CD4-positive, alpha-beta T cell treated with Interleukin-4 for 4 hours (primary cell): ENCODE measurements at places on chromosomes 12 and 14.

- peak; percentile 79 for DNase-seq
Measured at GRCh38 chr12:8996682-8997405, 7.5 kb downstream of the KLRG1 start.

DNA sequence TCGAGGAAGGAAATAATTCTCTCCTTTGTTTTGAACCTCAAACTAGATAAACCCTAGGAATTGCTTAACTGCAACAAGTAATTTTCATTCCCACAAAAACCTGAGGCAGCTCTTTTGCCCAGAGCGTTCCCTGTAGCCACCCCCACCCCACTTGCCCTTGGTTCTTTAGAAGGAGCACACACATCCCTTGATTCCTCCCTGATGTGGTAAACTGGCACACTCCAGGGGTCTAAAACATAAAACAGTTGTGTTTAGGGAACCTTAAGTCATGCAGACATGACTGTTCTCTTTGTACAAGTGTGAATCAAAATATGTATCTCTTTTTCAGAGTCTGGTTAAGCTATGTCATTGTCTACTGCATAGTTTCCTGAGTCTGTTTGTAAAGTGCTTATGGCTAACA lies 14.0 kb downstream of the MAPK1IP1L start:
- DNase-seq = no peak

DNA sequence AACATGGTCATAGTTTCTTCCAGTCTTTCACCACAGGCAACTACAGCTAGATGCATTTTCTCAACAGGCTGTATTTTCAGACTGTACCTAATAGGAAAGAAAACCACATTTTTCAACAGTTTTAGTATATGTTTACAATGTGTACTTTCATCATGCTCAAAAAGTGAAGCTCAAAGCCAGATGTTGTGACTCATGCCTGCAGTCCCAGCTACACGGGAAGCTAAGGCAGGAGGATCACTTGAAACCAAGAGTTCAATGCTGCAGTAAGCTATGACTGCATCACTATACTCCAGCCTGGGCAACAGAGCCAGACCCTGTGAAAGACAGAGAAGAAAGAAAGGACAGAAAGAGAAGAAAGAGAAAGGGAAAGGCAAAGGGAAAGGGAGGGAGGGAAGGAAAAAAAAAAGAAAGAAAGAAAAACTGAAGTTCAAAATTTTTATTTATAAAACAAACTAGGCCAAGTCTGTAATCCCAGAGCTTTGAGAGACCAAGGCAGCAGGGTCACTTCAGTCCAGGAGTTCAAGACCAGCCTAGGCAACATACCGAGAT lies 25.5 kb downstream of the GXYLT1 start:
- DNase-seq = no peak

DNA sequence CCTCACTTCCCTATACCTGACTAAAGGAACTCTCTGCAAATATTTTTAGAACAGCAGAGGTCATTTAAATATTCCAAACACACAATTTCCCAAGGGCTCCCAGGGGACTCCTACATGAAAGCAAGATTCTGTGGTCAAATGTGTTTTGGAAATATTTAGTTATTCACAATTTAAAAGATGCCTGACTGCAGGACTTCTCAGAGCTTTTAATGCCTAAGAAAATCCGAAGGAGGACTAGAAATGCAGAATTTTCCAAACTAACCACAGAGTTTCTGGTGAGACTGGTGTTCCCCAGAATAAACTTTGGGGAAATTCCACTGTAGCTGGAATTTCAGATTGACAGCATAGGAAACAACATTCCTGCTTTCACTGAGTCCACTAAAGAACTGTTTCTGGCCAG lies 84.8 kb upstream of the MAP1LC3B2 start:
- DNase-seq = no peak

- DNase-seq = peak; percentile 75
Measured at GRCh38 chr12:108565976-108566375, 3.6 kb downstream of the ISCU start.

- DNase-seq = no peak
Measured at GRCh38 chr12:8630131-8630530, 17.5 kb upstream of the AICDA start.

DNA sequence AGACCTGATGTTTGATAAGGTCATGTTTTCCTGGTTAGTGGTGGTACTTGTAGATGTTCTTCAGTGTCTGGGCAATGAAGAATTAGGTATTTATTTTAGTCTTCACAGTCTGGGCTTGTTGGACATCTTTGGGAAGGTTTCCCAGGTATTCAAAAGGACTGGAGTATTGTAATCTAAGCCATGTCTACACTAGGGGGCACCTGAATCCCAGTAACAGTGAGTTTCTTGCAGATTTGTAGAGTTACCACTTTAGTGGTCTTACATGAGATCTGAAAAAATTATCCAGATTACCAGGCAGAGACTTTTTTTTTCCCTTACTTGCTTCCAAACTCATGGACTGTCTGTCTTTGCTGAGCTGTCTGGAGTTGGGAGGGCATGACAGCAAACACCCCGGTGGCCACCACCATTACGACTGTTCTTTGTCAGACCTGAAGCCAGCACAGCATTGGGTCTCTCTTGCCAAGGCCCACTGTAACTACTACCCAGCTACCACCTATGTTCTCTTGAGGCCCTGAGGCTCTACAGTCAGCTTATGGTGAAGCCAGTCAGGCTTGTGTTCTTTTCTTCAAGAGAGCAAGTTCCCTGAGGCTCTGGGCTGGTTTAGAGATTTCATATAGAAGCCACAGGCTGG lies 820.7 kb upstream of the FBXO33 start:
- no peak for DNase-seq

- no peak for DNase-seq
Measured at GRCh38 chr14:105495990-105496830, 5.2 kb downstream of the TEDC1 start.

GRCh38 chr12:304805-305204 lies 42.2 kb upstream of the SLC6A13 start:
- no peak for DNase-seq

DNA sequence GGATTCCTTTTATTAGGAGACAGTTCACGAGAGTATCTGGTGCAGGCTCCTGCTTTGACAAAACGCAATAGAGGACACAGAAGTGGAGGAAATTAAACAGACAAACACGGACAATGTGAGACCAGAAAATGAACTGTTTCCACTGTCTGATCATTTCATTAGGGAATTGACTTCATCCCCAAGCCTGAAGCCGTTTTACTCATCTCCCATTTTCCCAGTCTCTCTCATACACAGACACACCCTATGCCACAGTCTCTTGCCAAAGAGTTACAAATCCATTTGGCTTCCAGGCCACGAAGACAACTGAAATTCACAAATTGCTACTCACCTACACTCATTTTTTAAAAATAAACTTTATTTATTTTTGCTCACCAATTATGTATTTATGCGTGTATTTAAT lies 1087.8 kb upstream of the TMEM132C start:
- DNase-seq = no peak

GRCh38 chr12:123027726-123028445 lies 47.4 kb downstream of the ARL6IP4 start:
- no peak for DNase-seq

- DNase-seq = peak; percentile 85
Measured at GRCh38 chr12:96177013-96177412, 17.2 kb upstream of the ELK3 start.

GRCh38 chr14:74364271-74364880 lies 16.1 kb downstream of the VRTN start:
- no peak for DNase-seq

DNA sequence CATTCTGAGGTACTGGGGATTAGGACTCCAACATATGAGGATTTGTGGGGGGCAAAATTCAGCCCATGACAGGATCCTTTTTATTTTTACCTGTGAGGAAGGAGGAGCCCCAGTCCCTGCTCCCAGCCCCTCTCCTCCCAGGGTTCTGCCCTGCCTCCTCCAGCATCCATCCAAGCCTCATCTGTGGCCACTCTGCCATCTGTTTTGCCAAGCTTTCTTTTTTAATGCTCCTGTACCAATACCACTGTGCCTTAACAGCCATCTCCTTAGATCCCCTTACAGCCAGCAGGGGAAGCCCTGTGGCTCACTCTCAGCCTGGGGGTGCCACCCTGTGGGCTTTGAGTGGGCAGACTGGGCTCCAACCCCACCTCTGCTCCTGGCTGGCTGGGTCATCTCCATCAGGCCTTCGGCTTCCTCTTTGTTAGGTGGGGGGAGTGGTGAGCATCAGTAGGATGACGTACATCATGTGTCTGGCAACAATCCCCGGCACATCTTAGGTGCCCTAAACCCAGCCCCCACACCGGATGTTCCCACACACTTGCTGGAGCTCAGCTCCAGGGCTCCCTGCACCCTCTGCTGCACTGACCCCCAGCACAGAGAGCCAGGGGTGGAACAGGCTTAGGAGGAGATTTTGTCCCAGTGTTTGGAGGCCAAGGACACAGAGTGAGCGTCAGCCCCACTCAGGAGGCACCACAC lies 40.2 kb downstream of the CYP46A1 start:
- DNase-seq = no peak

- DNase-seq = no peak
Measured at GRCh38 chr12:88299567-88300101, 157.5 kb downstream of the TMTC3 start.

GRCh38 chr12:32179011-32179395 lies 72.4 kb downstream of the BICD1 start:
- DNase-seq = no peak

DNA sequence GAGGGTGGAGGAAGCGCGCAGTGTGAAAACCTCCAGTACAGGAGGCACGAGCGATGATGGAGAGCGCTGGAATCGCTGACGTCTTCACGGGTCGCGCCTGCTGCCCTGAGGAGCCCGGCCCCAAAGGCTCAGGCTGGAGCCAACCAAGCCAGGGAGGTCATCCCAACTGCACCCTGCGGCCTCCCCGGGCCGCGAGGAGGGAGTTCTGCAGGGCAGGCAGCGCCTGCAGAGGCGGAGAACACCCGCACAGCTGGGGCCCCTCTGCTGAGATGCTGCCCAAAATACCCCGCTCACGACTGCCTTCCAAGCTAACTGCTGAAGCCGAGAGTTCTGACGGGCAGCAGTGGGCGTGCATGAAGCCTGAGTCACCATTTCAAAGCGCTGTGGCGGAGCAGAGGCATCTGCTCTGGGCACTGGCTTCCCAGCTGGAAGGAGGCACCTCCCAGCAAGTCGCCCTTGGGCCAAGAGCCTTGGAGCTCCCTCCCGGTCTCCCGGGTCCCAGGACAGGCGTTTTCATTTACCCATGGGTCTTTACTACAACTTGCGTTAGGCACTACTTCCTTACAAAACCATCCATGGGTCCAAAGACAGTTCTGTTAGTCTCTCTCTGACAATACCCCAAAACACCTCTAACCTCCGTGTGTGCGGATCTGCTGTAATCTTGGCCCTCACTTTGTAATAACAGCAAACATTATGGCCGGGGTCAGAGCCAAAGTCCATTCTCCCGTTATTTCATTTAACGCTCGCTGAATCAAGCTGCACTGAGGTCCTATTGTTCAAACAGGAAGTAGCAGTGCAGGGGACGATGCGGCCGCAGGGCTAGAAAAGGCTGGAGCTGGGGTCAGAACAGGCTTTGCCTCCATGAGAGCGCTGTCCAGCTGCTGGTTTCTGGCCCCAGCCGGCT lies 60.1 kb upstream of the RIMBP2 start:
- DNase-seq = peak; percentile 16

DNA sequence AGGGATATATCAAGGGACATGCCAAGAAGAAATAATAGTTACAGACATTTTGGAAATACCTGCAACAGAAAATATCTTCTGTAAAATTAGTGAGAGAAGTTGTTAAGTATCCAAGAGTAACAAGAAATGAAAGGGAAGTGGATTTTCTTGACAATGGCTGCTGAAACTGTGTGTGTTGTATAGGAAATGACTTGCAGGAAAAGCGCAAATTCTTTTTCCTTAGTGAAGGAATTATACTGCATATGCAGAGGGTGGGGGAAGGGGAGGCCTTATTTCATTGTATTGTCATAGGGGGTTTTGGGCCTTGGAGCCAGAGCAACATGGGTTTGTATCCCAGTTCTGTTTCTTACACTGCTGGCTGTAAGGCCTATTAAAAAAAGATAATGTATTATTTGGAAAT lies 84.4 kb upstream of the DDHD1 start:
- DNase-seq = no peak

DNA sequence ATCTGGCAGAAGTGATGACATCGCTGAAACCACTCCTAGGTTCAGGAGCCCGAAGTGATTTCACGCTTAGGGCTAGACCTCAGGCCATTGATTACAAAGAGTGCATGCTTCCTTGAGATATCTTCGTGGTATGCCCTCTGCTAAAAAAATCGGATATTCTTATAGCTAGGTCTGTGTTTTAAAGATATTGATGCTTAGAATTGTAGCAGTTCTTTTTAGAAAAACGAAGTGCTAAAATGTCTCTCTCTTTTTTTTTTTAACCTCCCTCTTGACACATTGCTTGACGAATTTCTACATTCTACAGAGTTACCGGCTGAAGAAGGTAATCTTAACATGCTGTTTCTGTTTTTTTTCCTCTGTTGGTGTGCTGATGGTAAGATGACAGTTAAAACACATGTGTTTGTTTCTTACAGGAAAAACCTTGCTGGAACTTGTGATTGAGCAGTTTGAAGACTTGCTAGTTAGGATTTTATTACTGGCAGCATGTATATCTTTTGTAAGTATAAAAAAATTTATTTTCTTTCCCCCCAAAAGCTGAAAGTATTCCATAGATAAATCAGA lies 1.3 kb downstream of the ATP2A2 start:
- peak; percentile 32 for DNase-seq

- DNase-seq = peak; percentile 31
Measured at GRCh38 chr12:56034586-56035332, 7.0 kb upstream of the RPS26 start.

DNA sequence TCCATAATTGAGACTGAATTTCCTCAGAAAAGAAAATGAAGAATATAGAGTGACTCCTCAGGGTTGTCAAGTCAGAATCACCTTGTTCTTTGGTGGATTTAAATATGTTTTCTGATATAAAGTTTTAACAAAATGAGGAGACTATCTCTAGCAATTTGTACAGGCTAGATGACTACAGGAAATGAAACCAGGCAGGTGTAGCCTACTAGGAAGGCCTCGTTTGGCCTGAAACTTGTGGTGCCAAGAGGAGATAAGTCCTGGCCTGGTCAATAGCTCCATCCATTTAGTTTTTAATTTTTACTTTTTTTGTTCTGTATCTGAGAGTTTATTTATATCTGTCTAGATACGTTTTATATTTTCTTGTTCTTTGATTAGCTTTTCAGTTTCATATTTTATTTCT lies 41.5 kb downstream of the SNAPC1 start:
- no peak for DNase-seq

GRCh38 chr12:74780182-74780849 lies 242.7 kb downstream of the ATXN7L3B start:
- no peak for DNase-seq
